Stimulated activated CD8-positive, alpha-beta memory T cell treated with anti-CD3 and anti-CD28 coated beads, Interleukin-4, amount 100 ng/mL, for 1 hour (primary cell): ENCODE measurements at places on chromosomes 7 and 10.

GRCh38 chr10:30607814-30608213 is 21.7 kb downstream of the LYZL2 start:
- DNase-seq: no peak

DNA sequence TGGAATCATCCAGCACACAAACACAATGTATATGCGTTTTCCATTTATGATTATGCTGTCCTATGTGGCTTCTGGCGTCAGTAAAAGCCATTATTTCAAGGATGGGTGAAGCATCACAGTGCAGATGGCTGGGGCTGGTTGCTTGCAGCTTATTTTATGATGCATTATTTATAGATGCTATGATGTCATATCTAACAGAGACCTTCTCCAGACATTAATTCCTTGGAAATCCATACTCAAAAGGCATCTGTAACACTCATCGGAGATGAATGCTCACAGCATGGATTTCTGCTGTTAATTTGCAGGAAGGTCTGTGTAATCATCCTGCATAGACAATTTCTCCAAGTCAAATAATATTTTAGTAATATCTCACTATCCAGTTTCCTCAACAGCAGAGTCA is 7.2 kb downstream of the RGS10 start:
- no peak for DNase-seq

GRCh38 chr10:130423455-130424305 is 287.5 kb downstream of the GLRX3 start:
- no peak for DNase-seq

DNA sequence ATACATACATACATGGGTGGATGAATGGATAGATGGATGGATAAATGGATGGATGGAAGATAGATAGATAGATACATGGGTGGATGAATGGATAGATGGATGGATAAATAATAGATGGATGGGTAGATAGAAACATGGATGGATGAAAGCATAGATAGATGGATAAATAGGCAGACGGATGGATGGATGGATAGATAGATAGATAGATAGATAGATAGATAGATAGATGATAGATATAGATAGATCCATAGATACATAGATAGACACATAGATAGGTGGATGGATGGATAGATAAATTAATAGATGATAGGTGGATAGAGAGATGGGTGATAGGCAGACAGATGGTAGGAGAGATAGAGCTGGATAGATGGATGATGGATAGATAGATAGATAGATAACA is 68.5 kb downstream of the FAM204A start:
- DNase-seq: no peak

- peak; percentile 19 for DNase-seq
Observed at GRCh38 chr10:100510533-100511308, 8.9 kb downstream of the SEC31B start.

GRCh38 chr7:132532281-132532680 is 44.0 kb downstream of the PLXNA4 start:
- no peak for DNase-seq

GRCh38 chr7:45699015-45699309 is 124.8 kb downstream of the ADCY1 start:
- no peak for DNase-seq

DNA sequence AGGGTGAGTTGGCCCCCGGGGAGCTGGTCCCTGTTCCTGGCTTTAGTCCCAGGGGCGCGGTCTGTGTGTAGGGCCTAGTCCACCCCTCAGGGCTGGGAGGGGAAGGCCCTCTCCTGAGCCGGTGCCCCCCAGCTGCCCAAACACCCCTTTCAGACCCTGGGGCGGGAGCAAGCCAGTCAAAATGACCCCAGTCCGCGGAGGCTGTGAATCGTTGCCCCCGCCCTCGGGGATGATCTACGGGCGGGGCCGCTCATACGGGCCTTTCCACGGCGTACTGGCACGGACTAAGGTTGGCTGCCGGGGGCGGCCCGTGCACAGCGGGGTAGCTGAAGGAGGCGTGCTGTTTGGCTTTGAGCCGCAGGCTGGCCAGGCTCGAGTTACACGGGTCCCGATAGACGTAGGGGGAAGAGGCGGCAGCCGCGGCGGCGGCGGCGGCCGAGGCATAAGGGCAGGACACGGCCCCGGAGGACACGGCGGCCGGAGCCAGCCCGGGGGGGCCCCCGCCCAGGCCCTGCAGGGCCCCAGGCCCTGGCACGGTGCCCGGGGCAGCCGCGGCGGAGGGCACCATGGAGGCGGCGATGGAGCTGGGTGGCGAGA is 4.3 kb downstream of the ELOVL3 start:
- no peak for DNase-seq

DNA sequence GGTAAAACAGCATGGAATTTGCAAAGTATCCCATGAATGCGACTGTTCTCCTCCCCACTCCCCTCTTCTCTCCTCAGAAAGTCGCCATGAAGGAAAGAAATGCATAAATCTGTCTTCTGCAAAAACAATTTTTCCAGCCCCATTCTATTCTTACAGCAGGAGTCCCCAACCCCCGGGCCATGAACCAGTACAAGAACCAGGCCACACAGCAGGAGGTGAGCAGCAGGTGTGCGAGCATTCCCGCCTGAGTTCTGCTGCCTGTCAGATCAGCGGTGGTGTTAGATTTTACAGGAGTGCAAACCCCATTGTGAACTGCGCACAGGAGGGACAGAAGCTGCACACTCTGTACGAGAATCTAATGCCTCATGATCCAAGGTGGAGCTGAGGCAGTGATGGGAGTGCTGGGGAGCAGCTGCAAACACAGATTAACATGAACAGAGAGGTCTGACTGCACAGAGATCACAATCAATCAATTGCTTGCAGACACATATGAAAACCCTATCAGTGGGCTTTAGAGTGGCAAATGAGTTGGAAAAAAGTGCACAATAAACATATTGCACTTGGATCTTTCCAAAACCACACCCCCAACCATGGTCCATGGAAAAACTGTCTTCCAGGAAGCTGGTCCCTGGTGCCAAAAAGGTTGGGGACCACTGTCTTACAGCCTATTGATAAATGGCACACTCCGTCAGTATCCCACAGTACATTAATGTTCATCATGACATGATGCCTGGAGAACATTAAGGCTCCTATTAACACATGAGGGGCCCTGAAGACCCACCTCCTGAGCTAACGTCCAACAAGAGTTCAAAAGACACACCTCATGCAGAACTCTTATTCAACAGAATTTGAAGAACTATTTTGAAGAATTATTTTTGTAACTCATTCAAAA is 205.0 kb downstream of the PTPRN2 start:
- no peak for DNase-seq

- no peak for DNase-seq
Observed at GRCh38 chr7:940599-941408, 13.7 kb downstream of the ADAP1 start.

GRCh38 chr7:27111042-27111750 is 8.7 kb upstream of the HOXA2 start:
- DNase-seq: no peak

DNA sequence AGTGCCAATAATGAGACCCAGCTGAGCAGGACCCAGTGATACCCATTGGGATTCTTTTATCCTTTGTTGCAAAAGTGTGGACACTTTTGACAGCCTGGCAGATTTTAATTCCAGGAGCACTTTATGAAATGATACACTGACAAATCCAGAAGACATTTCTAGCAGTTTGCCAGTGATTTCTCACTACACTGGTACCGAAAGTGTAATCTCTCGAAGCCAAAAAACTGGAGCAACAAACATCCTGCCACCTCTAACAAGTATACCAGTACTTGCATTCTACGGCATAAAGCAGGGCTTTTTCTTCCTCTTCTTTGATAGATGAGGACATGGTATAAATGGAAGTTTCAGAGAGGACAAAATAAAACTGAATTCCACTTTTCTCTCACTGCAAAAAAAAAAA is 28.4 kb upstream of the AKR1D1 start:
- DNase-seq: no peak

DNA sequence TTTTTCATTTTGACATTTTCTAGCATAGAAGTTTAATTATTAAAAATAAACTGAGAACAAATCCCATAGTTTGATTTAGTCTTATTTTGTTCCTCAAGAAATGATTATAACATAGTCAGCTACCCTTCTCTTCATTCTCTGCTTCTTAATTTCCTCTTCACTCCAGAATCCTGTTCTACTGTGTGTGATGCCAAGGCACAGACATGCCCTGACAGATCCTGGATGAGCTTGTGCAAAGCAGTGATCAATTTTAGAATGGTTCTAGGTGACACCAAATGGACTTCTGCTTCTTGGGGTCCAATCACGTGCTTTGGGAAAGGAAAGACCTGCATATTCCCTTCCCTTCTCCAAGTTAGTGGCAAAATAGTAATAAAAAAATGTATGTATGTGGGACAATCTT is 665.6 kb downstream of the MAGI2 start:
- DNase-seq: no peak

DNA sequence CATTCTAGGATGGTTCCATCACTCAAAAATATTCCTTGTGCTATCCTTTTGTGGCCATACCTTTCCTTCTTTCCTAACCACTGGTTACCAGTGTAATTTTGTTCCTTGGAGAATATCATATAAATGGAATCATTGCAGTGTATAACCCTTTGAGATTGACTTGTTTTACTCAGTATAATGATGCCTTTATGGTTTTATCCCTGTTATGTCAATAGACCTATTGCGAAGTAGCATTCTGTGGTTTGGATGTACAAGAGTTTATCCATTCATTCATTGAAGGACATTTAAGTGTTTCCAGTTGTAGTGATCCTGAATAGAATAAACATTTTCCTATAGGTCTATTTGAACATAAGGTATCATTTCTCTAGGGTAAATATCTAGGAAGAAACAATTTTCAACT is 54.2 kb downstream of the RBM33 start:
- no peak for DNase-seq

- no peak for DNase-seq
Observed at GRCh38 chr10:123858907-123859652, 32.5 kb downstream of the CPXM2 start.

DNA sequence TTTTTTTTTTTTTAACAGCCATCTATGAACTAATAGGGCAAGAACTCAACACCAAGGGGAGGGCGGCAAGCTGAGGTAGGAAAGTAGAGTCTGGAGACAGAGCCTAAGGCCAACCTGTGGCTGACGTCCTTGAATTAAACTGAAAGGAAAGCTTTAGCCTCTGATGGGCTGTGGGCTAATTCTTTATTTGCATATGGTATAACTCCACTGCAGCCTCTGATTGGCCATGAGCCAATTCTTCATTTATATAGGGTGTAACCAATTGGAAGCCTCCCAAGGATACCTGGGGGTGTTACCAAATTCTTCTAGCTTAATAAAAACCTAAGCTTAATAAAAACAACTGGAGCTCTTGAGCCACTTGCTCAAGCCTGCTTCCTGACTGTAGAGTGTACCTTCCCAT is 10.3 kb downstream of the TYW1 start:
- no peak for DNase-seq

DNA sequence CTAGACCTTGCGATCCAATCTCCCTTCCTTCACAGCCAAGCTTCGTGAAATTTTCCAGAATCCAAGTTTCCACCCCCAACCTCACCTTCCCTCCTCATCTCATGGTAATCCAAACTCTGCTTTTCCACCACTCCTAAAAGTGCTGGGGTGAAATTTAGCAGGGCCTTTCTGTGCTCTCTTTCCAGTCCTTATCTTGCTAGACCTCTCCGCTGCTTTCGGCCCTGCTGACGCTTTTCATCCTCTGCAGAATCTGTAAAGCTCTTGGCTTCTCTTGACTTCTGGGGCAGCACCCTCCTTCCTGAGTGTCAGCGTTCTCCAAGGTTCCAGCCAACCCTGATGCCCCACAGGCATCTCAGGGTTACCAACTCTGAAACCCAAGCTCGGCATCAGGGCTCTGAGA is 7.7 kb downstream of the PLAC9 start:
- no peak for DNase-seq

DNA sequence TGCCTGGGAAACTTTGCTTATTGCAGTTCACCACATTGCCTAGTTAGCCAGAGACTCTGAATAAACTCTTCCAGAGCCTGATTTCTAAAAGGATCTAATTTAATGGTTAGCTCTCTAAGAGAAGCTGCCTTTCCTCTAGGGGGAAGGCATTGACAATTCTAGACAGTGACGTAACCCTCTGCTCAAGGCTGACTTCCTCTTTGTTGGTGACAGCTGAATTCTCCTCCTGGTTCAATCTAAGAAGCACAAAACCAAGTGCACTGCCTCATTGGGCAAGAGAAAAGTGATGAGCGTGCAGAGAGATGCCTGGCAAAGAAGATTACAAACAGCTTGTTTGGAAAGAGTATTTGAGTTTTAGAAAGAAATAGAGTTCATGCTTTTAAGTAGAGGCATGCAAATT is 102.7 kb downstream of the MACC1 start:
- no peak for DNase-seq

- DNase-seq: no peak
Observed at GRCh38 chr7:122544463-122544862, 154.5 kb downstream of the RNF133 start.

DNA sequence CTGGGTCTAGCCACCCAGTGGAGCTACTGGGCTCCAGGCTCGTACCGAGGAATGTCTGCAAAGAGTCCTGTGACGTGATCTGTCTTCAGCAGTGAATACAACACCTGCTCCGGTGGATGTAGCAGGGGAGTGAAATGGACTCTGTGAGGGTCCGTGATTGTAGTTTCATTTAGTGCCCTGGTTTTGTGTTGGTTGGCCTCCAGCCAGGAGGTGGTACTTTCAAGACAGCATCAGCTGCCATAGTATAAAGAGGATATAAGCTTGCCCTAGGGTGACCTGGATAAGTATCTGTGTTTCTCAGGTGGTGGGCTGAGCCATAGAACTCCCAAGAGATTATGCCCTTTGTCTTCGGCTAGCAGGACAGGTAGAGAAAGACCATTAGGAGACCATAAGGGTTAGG is 24.6 kb upstream of the WNT2 start:
- DNase-seq: no peak

DNA sequence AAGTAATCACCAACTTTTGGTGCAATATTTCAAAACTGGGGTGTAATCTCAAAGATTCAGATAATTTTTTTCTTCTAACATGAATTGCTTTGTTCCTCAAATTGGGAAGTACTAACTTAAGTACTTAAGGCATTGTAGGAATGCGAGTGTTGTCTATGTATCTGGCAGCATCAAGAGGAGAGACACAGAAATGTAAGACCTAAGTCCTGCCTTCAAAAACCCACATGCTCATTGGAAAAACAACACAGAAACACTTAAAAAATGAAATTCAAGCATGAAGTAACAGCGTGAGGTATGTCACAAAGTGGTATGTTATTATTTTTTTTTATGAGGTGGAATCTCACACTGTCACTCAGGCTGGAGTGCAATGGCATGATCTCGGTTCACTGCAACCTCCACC is 288.5 kb downstream of the ZEB1 start:
- DNase-seq: no peak

- no peak for DNase-seq
Observed at GRCh38 chr10:123584419-123584775, 81.8 kb upstream of the GPR26 start.

- no peak for DNase-seq
Observed at GRCh38 chr7:45278763-45279398, 121.3 kb downstream of the RAMP3 start.

GRCh38 chr7:125599387-125599786 is 669.8 kb upstream of the POT1 start:
- no peak for DNase-seq
